ENCODE measurements at places on chromosomes 16 and 17.

DNA sequence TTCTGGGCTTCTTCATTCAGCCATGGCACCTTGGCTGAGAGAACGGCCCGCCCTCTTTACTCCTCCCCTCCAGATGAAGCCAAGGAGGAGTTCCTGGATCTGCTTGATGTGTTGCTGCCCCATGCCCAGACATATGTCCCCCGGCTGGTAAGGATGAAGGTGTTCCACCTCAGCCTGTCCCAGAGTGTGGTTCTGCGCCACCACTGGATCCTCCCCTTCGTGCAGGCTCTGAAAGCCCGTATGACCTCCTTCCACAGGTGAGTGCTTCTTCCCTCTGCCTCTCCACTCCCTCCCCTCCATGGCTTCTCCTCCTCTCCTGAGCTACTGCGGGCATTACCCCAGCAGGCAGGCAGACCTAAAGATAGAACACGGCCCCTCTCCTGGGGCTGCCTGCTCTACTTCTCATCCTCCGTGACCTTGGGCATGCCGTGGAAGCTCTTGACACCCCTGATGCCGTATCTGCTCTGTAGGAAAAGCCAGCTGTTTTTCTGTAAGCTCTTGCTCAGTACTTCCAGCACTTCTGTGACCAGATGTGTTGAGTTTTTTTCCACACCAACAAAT is 8.7 kb downstream of the USB1 start:
- no peak for DNase-seq

- no peak for DNase-seq
Measured at GRCh38 chr16:71703333-71703732, 21.2 kb downstream of the PHLPP2 start.

GRCh38 chr16:3488801-3489200 is 6.5 kb downstream of the C16orf90 start:
- no peak for DNase-seq

GRCh38 chr16:46908540-46909372 is 24.6 kb downstream of the GPT2 start:
- DNase-seq = no peak

GRCh38 chr17:41672153-41672552 is 16.5 kb upstream of the EIF1 start:
- DNase-seq = no peak

- DNase-seq = no peak
Measured at GRCh38 chr17:82334204-82334621, 647 bp upstream of the SECTM1 start.

DNA sequence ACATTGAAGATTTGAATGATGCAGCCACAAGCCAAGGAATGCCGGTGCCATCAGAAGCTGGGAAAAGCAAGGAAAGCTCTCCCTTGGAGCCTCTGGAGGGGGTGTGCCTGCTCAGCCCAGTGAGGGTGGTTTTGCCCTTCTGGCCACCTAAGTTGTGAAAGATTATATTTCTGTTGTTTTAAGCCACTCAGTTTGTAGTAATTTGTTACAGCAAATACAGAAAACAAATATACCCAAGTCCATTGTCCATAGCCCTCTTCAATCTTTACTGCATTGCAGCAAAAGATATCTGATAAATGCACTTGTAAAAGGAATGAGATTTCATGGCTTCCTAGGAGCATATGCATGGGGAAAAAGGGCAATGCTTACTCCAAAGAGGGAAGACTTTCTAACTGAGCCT is 447.9 kb downstream of the HAPSTR1 start:
- no peak for DNase-seq

GRCh38 chr16:55433030-55433429 is 46.0 kb upstream of the MMP2 start:
- DNase-seq = no peak

DNA sequence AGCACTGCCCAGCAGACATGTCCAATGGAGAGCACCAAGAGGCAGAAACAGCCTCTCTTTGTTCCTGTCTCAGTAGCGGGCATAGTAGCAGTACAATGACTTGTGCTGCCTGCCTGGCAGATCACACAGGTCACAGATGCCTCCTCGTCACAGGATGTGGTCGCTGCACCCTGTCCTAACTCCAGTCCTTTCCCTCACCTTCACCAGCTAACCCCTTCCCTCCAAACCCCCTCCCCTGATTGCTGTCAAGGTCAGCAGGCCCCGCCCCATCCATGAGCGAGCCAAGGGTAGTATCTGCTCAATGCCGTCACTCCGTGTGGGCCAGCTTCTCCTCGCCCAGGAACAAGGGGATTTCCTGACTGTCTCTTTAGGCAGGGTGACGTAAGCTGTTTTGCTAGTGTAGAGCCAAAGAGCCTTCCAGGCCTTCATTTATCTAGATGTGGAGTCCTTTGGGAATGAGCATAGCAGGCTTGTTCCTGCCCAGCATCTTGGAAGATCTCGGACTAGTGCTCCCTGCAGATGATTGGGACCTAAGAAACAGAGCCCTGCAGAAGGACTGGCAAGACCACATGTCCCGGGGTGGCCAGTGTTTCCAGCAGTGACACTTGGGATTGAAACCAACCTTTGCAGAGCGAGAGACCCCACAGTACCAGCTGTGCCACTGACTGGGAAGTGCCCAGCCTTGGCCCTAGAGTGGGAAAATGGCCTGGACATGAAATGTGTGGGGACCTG is 75.9 kb upstream of the TNRC6C start:
- no peak for DNase-seq

- DNase-seq = no peak
Measured at GRCh38 chr17:43935926-43936261, 6.4 kb downstream of the PPY start.

GRCh38 chr17:38674014-38674748 is 576 bp downstream of the EPOP start:
- no peak for DNase-seq

GRCh38 chr16:51527349-51527748 is 376.3 kb upstream of the SALL1 start:
- DNase-seq = no peak

- no peak for DNase-seq
Measured at GRCh38 chr16:86751076-86752030, 173.0 kb downstream of the FOXL1 start.

DNA sequence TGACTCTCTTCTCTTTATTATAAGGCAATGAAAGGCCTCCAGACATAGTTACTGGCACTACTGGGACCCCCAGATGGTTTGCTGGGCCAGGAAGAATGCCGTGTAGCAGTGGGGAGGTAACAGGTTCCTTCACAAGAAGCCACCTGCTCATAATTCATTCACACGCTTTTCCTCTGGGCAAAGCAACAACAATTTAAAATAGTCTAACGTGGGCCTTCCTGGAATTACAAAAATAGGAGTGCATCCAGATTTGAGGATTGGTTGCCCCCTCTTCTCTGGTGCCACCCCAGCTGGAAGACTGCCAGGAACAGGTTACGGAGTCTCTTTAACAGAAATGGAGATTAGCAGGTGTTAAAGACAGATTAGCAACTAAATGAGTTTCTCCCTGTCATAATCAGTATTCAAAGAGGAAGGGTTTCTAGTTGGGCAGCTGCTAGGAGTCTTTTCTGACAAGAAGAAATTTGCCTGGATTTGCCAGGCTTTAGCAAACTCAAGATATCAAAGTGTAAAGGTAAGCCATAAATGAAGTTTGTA is 409.6 kb downstream of the NPIPA8 start:
- DNase-seq = no peak

DNA sequence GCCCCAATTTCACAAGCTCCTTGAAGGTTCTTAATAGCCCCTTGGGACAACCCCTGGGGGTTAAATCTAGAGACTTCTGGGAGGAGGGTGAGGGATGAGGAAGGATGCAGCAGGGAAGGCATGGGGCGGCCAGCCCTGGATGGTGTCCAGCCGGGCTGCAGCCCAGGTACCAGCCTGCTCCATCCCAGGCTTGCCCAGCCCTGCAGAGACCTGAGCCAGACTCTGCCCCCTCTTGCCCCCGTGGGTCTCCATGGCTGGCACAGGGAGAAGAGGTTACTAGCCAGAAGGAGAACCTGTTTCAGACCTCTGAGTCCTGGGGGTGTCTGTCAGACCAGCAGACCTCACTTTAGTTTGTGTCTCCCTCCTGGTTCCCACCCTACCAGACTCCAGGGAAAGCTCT is 8.5 kb downstream of the NHERF1 start:
- DNase-seq = no peak

DNA sequence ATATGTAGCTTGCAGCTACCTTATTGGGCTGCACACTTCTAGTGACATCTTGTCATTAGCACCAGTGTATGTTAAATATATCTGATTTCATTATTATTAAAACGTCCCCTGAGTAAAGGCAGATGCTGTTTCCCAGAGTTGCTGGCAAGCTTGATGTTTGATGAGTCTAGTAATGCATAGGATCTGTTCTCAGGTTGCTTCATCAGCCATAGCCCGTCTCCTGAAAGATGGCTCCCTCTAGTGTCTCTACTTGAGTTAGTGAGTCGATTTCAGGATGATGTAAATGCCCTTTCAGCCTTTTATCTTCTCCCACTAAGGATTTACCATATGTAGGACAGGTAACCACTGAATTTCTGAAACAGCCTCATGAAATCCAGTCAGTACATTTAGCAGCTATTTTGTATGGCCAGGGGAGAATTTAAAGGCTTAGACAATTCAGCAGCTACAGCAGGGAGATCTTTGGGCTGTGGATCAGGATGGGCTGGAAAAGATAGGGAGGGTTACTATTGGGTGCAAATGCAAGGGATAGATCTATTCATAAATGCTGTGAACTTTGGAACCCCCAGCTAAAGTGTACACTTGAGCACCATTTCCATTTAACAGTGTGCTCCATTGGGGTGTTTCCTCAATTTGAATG is 376.3 kb downstream of the CNTNAP4 start:
- no peak for DNase-seq

- DNase-seq = no peak
Measured at GRCh38 chr16:90020838-90021382, 1.7 kb upstream of the DBNDD1 start.

GRCh38 chr16:59848296-59848695 is 1114.2 kb upstream of the GOT2 start:
- DNase-seq = no peak

- DNase-seq = no peak
Measured at GRCh38 chr17:80527016-80527645, 17.5 kb upstream of the RPTOR start.

DNA sequence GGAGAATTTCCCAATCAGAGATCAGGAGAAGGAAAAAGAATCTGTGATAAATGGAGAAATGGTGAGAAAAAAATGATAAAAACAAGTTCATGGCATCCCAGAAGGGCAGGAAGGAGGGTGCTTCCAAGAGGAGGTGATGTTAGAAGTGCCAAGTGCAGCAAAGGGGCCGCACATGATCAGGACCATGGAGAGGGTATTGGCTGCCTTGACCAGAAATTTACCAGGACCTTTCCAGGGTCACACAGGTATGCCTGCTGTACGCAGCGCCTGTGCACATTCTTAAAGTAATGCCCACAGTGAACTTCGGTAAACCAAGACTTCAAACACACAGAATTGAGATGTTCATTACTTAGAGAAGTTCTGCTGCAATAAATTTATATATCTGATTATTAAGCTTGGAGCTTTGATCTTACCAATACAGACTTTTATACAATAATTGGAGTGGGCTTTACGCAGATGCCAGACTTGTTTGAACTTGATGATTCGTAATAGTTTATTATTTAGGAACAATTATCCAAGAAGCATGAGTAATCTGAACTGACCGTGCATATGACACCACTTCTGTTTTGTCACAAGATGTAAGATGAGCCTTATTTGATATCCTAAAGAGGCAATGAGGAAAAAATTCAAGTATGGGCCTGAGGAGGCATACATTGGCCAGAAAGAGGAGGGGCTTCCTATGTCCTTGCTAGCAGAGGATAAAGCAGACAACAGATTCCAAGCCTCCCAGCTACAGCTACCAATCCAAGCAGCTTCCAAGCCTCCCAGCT is 2.2 kb upstream of the KRT33A start:
- DNase-seq = no peak

DNA sequence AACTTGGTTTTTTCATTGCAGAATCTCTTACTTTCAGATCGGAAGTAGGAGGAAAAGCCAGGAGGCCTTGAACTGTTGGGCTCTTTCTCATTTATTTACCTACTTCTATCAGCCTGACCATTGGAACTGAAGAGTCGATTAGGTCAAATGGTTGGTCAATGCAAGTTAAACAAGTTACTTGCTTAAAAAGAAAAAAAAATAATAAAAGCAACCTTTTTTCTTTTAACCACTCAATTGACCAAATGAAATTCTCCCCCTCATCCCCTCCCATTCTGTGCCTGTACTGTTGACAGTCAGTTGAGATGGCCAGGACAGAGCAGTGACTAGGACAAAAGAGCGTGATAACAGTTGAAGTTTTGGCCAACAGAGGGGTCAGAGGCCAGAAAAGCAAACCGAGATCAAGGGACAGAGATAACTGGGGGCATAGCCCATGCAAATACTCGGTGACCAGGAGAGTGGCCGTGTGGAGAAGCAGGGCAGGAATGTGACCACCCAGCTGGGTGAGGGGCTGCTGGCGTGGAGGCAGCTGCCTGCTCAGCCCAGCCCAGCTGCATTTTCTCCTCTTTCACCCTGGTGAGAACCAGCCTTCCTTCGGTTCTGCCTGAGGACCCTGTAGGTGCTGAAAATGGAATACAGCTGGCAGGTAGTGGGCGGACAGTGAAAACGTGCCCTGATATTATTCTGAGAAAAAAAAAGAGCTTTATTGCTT is 72.2 kb downstream of the HS3ST3B1 start:
- DNase-seq = peak; percentile 52

GRCh38 chr17:74410001-74410443 is 21.9 kb upstream of the GPRC5C start:
- no peak for DNase-seq

DNA sequence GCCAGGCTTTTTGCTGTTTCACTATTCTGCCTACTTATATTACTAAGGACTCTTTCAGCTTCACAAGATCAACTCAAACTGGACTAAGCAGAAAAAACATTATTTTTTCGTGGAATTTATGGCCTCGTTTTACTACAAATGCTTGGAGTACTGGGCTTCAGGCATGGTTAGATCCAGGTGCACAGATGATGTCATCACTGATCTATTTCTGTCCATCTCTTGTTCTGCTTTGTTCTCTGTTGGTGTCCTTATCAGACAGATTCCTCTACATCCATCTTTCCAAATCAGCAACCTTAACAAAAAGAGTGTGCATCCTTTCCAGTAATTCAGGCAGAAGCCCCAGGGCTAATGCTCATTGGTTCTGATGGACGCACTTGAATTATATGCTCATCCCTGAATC is 109.9 kb upstream of the DNAH9 start:
- DNase-seq = no peak

DNA sequence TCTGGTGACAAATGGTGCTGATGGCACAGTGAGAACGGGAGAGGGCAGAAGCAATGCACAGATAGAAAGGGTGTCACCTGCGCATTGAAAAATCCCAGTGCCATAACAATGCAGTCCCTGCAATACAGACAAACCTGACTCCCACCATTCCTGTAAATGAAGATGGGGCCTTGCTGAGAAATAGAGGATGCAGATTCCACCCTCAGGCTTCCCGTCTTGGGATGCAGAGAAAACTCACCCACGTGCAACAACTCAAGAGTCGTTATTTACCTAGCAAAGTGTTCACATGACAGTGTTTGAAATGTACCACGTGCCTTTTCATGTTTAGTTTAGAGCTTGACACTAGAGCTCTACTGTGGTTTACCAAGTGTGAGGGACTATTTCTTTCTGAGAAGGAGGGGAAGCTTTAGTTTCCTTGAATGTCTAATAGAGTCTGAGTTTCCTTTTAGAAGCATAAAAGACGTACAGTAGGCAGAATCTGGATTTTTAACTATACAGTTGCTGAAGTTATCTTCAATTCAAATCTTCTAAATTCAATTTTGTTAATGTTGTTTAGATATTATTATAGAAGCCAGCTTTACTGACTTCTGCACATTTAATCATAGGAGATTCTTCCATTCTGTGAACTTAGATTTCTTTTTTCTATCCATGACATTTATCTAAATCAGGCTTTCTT is 35.6 kb downstream of the WWOX start:
- DNase-seq = no peak

- DNase-seq = no peak
Measured at GRCh38 chr17:82322526-82323453, 5.4 kb upstream of the CD7 start.

- DNase-seq = no peak
Measured at GRCh38 chr17:12057520-12057919, 36.8 kb downstream of the MAP2K4 start.

Data from right lobe of liver (tissue), 6 donors.